NCI-H345 (cell line): ENCODE measurements at places on chromosomes 16 and 17.

- no peak for DNase-seq
Measured at GRCh38 chr17:59796785-59797205, 89.3 kb downstream of the VMP1 start.

DNA sequence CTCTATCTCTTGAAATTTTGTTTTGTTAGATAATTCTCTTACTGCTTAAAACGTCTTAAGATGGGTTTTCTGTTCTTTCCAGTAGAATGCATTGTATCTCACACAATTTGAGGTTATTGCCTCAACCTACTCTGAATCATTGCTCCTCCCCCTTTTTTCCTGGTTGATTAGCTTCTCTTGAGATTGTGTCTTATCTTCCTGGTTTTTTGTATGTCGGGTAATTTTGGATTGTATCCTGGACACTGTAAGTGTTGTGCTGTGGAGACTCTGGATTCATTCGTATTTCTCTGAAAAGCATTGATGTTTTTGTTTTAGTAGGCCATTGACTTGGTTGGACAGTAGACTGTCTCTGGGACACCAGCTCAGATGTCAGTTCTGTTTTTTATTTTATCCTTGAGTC, 26.1 kb downstream of the PRKCB start:
- DNase-seq, result no peak

GRCh38 chr16:69169051-69169450, 17.9 kb upstream of the SNTB2 start:
- DNase-seq, result no peak

GRCh38 chr16:71648162-71648561, 22.2 kb downstream of the MARVELD3 start:
- DNase-seq, result no peak

DNA sequence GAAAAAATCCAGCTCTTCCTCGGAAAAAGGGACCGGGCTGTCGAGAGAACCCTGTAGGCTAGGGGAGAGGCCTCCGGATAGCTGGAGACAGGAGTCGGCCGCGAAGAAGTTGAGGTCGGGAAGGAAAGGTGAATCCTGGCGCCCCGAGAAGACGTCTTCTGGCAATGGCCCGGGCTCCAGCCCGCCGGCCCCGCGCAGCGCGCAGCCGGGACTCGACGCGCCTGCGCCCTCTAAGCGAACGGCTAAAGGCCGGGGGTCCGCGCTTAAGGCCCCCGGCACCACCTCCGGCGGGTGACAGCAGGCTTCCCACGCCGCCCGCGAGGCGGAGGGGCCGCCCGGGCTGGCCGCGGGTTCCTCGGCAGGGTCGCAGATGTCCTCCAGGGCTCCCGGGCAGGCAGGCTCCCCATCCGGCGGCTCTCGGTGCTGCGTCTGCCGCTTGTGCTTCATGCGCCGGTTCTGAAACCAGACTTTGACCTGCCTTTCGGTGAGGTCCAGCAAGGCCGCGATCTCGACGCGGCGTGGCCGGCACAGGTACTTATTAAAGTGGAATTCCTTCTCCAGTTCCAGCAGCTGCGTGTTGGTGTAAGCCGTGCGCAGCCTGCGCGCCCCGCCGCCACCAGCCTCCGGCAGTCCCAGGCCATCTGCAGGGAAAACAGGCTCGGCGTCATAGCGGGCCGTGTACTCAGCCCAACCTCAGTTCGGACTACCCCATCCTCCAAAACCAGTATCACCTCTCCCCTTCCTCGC, 1.6 kb downstream of the HOXB2 start:
- DNase-seq, result peak; percentile 48

DNA sequence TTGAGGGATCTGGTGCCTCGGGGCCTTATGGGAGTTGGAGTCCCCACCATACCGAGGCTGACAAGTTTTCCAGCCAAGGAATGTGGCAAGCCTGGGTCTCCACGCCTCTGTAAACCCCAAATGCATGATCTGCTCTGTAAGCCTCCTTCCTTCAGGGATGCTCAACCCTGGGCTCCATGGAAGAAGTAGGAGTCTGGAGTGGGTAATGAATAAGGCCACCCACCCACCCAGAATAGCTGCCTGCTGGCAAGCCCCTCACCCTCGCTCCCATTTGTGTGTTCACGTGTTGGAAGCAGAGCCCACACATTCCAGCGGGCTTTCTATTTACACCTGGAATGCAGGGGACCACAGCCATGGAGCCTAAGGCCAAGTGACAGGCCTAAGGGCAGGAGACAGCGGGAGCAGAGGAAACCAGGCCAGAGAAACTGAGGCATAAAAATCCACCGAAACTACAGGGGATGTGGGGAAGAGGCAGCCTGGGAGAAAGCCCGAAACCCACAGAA, 4.4 kb downstream of the DLG4 start:
- DNase-seq, result no peak

GRCh38 chr17:15970500-15970899, 25.6 kb downstream of the ADORA2B start:
- no peak for DNase-seq

- no peak for DNase-seq
Measured at GRCh38 chr16:63938661-63939060, 1183.2 kb downstream of the CDH11 start.

DNA sequence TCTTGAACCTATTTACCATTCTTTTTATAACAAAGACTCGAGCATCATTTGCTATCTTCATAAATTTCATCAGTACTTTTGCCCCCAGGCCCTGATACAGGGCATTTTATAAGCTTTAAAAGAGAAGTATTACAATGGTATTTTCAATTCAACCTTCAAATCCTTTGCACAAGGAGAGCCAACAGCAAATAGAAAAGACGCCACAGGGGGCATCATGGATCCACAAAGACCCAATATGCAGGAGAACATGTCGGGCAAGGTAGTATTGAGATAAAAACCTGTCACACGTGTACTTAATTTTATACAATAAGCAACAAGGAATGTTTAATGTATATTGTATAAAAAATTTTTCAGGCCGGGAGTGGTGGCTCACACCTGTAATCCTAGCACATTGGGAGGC, 10.2 kb downstream of the MAP3K14 start:
- no peak for DNase-seq

DNA sequence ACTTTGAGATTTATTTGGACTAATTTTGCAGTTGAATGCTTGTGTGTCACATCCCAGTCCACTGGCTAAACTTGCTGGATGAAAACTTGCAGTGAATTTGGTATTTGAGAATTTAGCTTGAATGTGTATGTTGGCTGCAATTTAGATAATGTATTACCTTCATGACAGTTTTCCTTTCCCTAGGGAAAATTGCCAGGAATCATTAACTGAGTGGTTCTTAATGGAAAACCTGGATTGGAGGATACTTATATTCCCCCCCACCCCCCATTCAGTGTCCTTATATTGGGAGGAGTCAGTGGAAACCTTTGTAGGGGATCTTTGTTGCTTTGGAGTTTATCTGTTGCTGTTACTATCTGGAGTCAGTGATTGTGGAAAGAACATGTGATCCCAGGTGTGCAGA, 67.6 kb downstream of the KPNA2 start:
- no peak for DNase-seq

DNA sequence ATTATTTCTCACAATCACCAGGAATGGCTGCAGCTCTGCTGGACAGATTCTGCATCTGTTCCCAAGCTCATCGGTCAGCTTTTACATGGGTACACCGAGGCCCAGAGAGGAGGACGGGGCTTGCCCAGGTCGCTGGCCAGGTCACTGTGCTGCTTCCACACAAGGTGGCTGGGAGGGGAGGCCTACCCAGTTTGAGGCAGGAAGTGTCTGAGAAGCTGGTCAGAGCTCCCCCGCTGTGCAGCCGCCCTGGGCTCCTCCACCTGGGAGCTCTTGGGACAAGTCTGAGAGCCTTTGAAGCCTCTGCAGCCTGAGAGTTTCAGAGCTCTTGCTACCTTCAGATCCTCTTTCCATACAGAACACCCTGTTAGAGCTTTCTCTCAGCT, 143.3 kb downstream of the CLEC16A start:
- DNase-seq, result no peak

- DNase-seq, result no peak
Measured at GRCh38 chr17:16301963-16302855, 51.1 kb downstream of the CENPV start.

- DNase-seq, result no peak
Measured at GRCh38 chr17:33651686-33652085, 358.6 kb upstream of the ASIC2 start.

DNA sequence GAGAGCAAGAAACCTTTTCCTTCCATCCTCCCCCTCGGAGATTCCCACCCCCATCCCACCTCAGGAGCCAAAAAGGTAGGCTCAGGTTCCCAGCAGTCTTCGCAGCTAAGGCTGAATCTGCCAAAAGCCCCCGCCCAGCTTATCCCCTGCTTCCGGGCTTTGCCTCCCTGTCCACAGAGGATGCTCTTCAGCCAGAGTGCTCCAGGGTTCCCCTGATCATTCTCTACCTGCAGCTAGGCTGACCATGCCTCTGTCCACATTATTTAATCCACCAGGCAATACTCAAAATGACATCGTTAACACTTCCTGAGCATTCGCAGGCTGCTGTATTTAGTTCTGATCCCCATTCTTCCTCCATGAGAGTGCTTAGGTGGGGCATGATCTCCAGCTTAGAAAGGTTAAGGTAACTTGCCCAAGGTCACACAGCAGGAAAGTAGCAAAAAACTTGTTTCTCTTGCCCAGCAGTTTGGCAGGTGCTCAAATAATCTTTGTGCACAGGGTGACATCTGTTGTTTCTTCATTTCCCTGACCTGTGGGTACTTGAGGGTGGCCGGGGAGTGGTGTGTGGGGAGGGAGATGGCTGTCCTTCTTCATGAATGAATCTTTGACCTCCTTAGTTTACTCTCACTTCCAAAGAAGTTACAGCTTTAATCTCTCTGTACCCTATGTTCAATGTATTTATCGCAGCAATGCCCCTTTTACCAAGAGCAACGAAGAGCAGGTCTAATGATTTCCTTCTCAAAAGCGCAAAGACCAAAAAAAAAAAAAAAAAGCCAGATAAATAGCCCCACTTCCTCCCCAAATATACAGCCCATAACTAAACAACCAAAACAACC, 848 bp upstream of the TBKBP1 start:
- no peak for DNase-seq

DNA sequence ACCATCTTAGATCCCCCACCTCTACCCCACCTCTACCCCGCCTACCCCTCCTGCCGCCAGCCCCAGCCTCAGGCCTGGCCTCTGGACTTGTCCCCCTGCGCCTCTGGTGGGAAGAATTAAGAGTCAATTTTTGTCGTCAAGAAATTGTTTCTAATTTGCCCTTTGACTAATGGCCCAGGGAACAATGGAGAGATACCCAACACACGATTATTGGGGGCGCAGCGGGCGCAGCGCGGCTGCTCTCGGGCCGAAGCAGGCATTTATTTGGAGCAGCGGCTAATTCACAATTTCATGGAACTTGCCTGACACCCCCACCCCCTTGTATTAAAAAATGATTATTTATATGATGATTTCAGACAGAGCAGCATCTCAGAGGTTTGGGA, 4.4 kb upstream of the BAHCC1 start:
- DNase-seq, result no peak

GRCh38 chr17:64217249-64217691, 45.8 kb downstream of the TEX2 start:
- DNase-seq, result no peak

DNA sequence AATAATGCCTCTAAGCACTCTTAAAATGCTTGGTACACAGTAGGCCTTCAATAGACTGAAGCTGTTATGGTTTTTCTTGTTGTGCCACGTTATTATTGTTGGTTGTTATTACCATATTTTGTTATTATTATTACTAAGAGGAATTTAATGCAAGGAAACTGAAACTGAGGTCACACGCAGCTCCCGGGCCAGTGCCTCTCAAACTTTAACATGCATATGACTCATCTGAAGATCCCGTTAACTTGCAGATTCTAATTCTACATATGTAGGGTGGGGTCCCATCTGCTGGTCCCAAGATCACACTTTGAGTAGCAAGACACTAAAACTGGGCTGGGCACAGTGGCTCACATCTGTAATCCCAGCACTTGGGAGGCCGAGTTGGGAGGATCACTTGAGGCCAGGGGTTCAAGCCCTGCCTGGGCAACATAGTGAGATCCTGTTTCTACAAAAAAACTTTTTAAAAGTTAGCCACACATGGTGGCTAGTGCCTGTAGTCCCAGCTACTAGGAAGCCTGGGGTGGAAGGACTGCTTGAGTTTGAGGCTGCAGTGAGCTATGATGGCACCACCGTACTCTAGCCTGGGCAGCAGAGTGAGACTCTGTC, 888 bp downstream of the ACSM5 start:
- no peak for DNase-seq

GRCh38 chr17:12342609-12343435, 322.1 kb downstream of the MAP2K4 start:
- DNase-seq, result no peak

DNA sequence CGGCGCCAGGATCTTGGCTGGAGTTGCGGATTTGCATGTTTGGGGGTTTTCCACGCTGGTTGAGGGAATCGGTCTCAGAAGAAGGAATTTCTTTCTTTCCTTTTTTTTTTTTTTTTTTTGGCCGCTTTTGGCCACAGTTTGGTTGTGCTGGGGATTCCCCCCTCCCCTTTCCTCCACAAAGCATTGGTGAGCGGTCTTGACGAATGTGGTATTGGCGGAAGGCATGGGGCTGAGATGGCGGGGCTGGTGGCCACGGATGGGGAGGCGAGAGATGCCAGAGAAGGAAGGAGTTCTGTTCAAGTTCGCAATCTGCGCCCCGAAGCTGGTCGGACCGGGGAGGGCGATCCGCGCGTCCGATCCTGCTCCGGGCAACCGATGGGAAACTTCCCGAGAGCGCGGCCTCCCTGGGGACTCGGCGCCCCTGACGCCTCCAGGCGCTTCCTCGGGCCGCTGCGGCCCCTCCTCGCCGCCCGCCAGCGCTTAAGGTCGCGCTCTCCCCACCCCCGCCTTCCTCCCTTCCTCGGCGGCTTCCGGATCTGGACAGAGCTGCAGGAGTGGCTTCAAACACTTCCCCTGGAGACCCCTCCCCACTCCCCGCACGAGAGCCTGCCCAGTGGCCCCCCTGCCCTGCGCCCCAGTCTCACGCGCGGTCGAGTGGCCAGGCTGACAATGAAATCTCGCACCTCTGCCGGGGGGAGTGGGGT, 43.2 kb downstream of the RAI1 start:
- peak; percentile 11 for DNase-seq

- no peak for DNase-seq
Measured at GRCh38 chr16:15958703-15959348, 9.4 kb downstream of the ABCC1 start.

DNA sequence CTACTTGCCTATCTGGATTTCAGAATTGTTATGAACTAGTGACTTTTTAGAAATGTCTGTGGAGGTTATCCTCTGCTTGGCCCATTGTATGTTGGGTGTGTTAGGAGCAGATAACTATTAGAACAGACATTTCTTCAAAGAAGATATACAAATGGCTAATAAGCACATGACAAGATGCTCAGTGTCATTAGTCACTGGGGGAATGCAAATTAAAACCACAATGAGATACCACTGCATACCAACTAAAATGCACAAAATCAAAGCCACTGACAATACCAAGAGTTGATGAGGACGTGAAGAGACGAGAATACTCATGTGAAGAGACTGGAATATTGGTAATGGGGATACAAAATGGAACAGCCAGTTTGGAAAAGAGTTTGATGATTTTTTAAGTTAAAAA, 39.2 kb downstream of the CEP112 start:
- DNase-seq, result no peak

DNA sequence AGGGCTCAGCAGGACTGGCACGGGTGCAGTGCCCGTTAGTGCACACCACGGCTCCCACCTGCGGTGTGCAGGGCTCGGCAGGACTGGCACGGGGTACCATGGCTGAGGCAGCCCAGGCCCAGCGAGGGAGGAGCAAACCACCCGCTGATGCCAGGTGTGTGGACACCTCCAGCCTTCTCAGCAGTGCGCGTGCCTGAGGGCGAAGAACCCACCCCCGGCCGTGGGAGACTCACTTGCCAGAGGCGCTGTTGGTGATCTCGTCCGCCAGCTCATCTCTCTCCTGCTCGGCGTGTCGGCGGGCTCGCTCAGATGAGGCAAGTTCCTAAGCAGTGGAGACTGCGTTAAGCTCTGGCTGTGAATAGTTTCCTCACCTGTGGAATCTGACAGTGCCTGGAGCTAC, 45.4 kb downstream of the NDEL1 start:
- DNase-seq, result peak; percentile 60
